ENCODE measurements at places on chromosomes 2 and 18.
A peak's percentile ranks its signal among the peaks of the same experiment; 100 is the strongest.

GRCh38 chr2:73907840-73908452, 15.1 kb downstream of the ACTG2 start:
- DNase-seq, result no peak

DNA sequence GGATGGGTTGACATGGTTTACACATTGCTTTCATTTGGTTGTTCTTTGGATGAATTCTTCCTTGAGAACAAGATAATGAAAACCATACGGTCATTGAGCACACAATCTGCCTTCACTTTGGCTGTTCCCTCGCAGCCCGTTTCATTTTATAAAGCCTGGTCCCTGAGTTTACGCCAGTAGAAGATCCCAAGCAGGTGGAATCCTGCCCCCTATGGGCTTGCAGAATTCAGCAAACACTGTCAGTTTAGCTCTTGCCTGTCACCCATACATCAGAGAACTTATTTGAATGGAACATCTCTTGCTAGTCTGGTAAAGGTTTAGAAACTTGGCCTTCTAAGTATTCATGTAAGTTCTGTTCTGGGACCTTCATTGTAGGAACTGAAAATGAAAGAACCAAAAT, 666.4 kb upstream of the ZEB2 start:
- DNase-seq, result no peak

DNA sequence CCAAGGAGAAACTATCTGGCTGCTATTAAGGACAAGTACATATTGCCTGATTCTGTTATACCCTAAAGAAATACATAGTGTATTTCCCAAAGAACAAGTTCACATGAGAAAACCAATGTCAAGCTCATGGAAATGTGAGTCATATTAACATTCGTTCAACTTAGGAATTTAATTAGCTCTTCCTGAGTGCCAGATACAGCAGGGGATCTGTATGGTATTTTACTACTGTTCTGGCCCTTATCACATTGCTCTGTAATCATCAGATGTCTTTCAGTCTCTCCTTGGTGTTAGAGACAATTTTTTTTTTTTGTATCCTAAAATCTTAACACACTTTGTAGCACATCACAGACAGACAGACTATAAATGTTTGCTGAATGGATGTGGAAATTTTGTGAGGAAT, 395.0 kb upstream of the CRIM1 start:
- no peak for DNase-seq

- DNase-seq, result no peak
These were observed 395.6 kb downstream of the SPAG16 start for GRCh38 chr2:213679894-213680293.

- no peak for DNase-seq
These were observed 143.0 kb upstream of the SOX11 start for GRCh38 chr2:5548991-5549715.

GRCh38 chr18:69956665-69957620, 9.3 kb upstream of the CD226 start:
- DNase-seq, result no peak

GRCh38 chr2:140164449-140164848, 1384.3 kb upstream of the NXPH2 start:
- no peak for DNase-seq

GRCh38 chr2:144430722-144431391, 89.1 kb downstream of the ZEB2 start:
- peak; percentile 8 for DNase-seq

DNA sequence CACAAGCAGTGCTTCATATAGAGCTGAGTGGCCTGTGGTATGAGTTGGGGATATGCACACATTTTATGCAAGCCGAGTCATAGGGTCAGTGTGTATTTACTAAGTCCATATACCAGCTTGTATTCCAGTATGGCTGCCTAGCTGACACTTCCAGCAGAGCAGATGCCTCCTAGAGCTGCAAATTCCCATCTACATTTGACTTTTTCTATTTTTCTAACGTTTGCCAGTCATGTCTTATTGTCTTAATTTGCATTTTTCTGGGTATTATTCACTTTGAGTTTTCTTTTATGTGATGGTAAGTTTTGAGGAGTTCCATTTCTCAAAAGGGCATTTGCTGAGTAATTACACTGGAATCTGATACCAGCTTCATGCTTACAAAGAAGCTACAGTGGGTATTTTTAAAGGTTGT, 334.5 kb upstream of the CDH2 start:
- DNase-seq, result no peak

GRCh38 chr2:226017537-226017936, 618.0 kb downstream of the NYAP2 start:
- DNase-seq, result no peak

- peak; percentile 9 for DNase-seq
These were observed 483 bp downstream of the TRAPPC8 start for GRCh38 chr18:31942291-31942998.

GRCh38 chr2:106078096-106078495, 116.0 kb downstream of the UXS1 start:
- DNase-seq, result no peak

GRCh38 chr2:223735035-223735640, 102.2 kb downstream of the AP1S3 start:
- DNase-seq, result no peak

GRCh38 chr18:43159086-43159770, 43.7 kb upstream of the RIT2 start:
- DNase-seq, result no peak

- no peak for DNase-seq
These were observed 158.2 kb downstream of the STK39 start for GRCh38 chr2:168089200-168089599.

- DNase-seq, result no peak
These were observed 30.6 kb downstream of the SOWAHC start for GRCh38 chr2:109644571-109645275.

GRCh38 chr2:29059624-29060023, 14.7 kb downstream of the PCARE start:
- no peak for DNase-seq

DNA sequence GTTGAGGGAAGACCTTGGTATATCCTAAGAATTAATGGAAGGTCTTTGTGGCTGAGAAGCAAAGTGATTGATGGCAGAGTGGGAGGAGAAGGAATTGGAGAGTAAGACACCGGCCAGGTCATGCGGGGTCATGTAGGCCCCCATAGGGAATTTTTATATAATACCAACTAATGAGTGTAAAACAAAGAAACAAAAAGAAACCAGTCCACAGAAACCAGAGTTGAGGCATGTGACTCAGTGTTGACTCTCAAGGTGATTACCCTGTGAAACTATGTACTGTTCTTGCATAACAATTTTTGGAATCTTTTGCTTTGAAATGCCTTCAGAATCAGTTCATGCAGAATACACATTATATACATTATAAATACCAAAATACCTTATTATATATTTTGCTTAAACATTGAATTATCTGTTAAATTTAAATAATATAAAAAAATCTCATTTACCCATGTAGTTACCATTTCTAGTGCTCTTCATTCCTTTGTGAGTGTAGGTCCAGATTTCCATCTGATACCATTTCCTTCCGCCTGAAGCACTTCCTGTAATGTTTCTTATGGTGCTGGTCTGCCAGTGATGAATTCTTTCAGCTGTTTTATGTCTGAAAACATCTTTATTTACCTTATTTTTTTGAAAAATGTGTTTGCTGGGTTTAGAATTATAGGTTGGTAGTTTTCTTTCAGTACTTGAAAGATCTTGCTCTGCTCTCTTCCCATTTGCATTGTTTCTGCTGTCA, 8.6 kb downstream of the CLIP4 start:
- no peak for DNase-seq

GRCh38 chr2:161172901-161173540, 12.8 kb downstream of the TANK start:
- DNase-seq, result no peak

- no peak for DNase-seq
These were observed 37.7 kb upstream of the MEX3C start for GRCh38 chr18:51235009-51235789.

All from GM18507 (cell line).